HT-29 (cell line): ENCODE measurements at places on chromosomes 3 and 15. TPM values are rescaled to one million over a fixed set of nuclear protein-coding genes. Genes with fewer than 3 reads are reported as not detected.

NIPA2 gene
- 161 and 174 TPM in 2 replicates for total RNA-seq

SMCO1 gene
- total RNA-seq: not detected in 2 replicates

CRABP1 gene
- total RNA-seq: not detected in 2 replicates

DNA sequence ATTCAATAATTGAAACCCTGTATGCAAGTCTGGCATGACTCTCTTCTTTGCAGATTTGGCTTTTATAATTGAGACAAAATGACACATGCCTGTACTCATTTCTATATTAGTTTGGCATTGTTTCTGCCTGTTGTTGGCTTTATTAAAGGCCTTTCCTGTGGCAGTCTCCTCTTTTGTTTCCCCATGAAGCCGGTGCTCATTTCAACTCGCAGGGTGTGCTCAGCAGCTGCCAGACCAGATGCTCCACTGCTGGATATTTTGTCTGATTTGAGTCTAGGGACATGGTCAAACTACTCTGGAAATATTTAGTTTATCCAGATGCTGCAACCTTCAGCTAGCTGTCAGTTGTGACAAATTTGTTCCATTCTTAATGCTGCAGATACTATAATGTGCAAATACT, 445.3 kb downstream of the NAALADL2 start:
- no peak for DNase-seq

GRCh38 chr3:160588023-160588422, 22.7 kb upstream of the KPNA4 start:
- DNase-seq: no peak

DNA sequence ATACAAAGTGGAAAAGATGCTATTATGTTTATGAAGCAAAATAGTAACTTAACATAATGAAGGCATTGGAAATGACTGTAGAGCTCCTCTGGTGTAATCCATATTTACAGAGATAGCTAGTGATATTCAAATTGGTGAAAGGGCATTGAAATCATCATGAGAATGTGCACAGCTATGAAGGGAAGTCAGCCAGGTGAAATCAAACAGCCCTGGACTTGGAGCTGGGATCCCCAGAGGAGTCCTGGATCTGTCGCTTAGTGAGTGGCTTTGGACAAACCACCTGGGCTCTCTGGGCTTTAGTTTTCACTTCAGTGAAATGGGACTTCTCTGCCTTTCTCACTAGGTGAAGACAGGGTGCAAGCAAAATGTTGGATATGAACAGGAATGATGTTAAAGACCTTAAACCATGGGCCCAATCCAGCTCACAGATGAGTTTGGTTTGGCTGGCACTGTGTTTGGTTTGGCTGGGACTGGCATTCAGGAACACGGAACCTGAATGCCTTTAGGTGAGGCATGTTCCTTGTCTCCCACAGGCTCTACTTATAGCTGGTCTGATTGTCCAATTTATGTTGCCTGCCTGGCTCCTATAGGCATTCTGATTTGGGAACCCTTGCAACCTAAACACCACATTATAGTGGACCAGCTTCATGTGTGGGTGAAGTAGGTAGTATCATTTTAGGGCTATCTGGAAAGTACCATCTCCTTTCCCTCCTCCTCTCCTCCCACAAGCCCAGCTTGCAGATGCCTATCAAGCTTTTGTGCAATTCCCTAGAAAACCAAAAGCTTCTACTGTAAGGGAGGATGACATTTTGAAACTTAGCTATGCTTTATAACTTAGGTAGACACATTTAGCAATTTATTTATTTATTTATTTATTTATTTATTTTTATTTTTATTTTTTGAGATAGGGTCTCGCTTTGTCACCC, 110.6 kb upstream of the TNFAIP8L3 start:
- no peak for DNase-seq

- peak; percentile 54 for DNase-seq
Observed at GRCh38 chr3:126399351-126399735, 4.6 kb downstream of the CFAP100 start.
